ENCODE measurements at places on chromosomes 1 and 21.

GRCh38 chr1:218823291-218823900 lies 350.3 kb upstream of the LYPLAL1 start:
- no peaks in the 10 kb centered on the region for H3K4me1 ChIP-seq
- H3K4me3 ChIP-seq: no peak overlapping the region
- H3K27me3 ChIP-seq: peaks cover 9% of the 10 kb centered on the region

DNA sequence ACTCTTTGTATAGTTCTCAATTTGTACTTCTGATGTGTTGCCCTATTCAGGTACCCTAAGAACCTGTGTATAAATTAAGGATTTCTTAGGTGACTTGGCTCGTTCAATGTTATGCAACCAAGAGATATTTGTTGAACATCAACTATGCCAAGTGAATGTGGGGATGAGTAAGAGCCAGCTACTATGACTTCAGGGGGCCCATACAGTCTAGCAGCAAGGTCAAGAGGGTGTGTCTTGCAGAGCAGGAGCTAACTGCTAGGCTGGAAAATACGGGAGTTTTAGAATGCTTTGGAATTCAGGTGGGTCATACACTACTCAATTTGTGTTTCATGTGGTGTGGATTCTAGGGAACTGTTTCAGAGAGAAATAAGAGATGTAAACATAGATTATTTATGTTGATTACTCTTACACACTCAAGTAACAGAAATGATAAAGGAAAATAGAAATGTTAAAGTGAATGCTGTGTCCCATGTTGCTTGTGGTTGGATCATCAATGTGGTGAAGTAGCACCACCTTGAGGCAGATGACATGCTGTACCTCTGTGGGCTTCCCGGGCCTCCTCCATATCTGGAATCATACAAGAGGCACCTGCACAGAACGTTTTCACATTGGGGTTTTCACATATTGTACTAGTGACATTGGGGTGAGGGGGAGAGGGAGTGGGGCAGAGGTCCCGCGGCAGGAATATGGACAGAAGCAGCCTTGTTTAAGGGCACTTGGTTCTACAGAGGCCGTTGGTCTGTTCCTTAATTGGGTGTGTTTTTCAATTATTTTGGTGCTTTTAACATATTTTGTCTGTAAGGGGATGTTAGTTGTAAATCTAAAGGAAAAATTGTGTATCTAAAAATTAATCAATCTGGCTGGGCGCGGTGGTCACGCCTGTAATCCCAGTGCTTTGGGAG lies 12.4 kb downstream of the ARPC5 start:
- H3K27ac ChIP-seq: no peak overlapping the region
- peaks cover 24% of the 10 kb centered on the region for H3K4me1 ChIP-seq
- H3K36me3 ChIP-seq: peaks cover 17% of the 10 kb centered on the region

DNA sequence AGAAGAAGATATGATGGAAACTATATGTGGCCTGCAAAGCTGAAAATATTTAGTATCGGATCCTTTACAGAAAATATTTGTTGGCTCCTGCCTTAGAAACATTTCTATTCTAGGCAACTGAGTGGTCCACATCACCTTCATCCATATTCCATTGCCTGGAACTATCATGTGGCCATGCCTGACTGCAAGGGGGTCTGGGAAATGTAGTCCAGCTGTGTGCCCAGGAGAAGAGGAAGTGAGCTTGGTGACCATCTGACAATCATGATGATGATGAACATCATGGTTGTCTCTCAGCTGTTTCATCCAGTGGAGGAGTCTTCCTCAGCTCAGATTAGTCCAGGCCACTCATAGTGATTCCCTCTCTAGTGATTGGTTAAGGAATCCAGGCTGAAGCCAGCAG lies 61.8 kb upstream of the IFNLR1 start:
- peak; percentile 55 for ATAC-seq
- no peaks in the 10 kb centered on the region for H3K27me3 ChIP-seq
- peak overlapping the region; percentile 61 for H3K27ac ChIP-seq
- no peaks in the 10 kb centered on the region for H3K36me3 ChIP-seq

DNA sequence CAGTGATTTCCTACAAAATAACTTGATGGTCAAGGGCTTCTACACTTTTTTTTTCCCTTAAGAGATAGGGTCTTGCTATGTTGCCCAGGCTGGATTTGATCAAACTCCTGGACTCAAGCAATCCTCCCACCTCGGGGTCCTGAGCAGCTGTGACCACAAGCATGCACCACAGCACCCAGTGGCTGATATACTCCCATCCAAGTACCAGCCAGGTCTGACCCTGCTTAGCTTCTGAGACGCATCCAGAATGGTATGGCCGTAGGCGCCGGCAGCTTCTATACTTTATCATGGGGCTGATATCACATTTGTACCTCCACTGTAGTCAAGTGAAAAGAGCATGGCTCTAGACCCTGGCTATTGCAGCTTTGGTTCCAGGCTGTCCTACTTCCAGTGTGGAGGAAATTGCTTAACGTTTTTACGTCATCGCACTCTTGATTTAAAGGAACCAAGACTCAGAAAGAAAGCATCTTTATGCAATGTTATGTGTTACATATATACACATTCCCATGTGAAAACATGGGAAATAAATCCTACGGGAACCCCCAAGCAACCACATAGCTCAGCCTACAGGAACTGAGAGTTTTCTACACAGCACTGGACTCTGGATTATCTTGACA lies 39.5 kb downstream of the PDPN start:
- no peaks in the 10 kb centered on the region for H3K36me3 ChIP-seq
- no peak overlapping the region for H3K4me3 ChIP-seq
- H3K27me3 ChIP-seq: peaks cover 15% of the 10 kb centered on the region
- H3K27ac ChIP-seq: no peak overlapping the region
- ATAC-seq: no peak
- no peaks in the 10 kb centered on the region for H3K4me1 ChIP-seq

GRCh38 chr1:24567792-24568388 lies 12.0 kb downstream of the NCMAP start:
- H3K27ac ChIP-seq: peak overlapping the region; percentile 32
- no peak for ATAC-seq
- H3K4me1 ChIP-seq: peaks cover 24% of the 10 kb centered on the region
- no peaks in the 10 kb centered on the region for H3K27me3 ChIP-seq

DNA sequence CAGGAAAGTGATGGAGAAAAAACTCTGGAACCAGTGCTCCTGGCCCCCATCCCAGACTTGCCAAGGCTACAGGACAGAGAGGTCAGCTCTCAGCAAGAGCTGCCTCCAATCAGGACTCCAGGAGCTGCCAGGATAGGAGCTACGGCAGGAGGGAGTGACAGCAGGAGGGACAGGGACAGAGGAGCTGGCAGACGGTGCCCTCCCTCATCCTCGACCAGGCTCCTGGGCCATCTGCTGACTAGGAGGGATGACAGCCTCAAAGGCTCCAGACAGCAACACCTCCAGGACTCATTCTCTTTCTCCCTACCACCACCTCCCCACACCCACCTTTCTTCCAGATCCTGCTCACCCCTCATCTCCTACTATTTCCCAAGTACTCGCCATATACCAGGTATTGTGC lies 22.7 kb downstream of the DLGAP3 start:
- no peak overlapping the region for H3K27ac ChIP-seq
- ATAC-seq: no peak
- H3K36me3 ChIP-seq: no peaks in the 10 kb centered on the region
- peaks cover 7% of the 10 kb centered on the region for H3K27me3 ChIP-seq

GRCh38 chr1:172442404-172442803 lies 1.5 kb downstream of the PIGC start:
- no peak for ATAC-seq
- H3K36me3 ChIP-seq: peaks cover 38% of the 10 kb centered on the region
- peaks cover 48% of the 10 kb centered on the region for H3K4me1 ChIP-seq

DNA sequence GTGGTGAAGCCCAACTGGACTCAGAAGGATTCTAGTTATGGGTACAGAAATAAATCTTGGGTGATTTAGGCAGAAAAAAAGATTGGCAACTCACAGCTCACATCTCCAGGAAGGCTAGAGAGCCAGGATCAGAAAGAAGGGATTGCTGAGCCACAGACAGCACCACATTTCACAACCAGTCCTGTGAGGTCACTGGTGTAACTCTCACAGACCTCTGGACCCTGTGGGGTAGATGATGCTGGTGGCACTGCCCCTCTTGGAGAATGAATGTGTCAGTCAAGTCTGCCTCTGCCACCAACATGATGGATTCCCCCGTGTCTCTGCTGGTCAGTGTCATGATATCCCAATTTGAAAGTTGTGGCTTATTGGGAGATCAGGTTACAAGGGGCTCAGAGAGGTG lies 70.9 kb upstream of the HMCN1 start:
- H3K4me3 ChIP-seq: no peak overlapping the region
- no peak overlapping the region for H3K27ac ChIP-seq
- no peaks in the 10 kb centered on the region for H3K27me3 ChIP-seq
- no peaks in the 10 kb centered on the region for H3K36me3 ChIP-seq

DNA sequence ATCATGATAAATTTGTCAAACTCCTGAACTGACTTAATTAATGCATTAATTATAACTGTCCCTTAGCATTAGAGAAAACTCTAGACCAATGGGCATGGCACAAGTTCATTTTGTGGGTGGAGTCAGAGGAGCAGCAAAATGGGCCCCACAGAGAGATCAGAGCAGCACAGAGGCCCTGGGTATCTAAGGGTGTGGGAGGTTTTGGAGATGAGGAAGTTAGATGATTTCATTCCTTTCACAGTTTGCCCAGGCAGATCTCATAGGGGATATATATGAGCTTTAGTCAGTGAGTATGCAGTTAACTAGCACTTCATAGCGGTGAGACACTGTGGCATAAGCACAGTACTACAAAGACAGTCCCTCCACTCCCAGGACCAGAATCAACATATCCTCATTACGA lies 117.3 kb downstream of the MAB21L3 start:
- H3K4me3 ChIP-seq: no peak overlapping the region
- no peak overlapping the region for H3K27ac ChIP-seq
- peak; percentile 50 for ATAC-seq
- H3K4me1 ChIP-seq: peaks cover 49% of the 10 kb centered on the region
- no peaks in the 10 kb centered on the region for H3K36me3 ChIP-seq

DNA sequence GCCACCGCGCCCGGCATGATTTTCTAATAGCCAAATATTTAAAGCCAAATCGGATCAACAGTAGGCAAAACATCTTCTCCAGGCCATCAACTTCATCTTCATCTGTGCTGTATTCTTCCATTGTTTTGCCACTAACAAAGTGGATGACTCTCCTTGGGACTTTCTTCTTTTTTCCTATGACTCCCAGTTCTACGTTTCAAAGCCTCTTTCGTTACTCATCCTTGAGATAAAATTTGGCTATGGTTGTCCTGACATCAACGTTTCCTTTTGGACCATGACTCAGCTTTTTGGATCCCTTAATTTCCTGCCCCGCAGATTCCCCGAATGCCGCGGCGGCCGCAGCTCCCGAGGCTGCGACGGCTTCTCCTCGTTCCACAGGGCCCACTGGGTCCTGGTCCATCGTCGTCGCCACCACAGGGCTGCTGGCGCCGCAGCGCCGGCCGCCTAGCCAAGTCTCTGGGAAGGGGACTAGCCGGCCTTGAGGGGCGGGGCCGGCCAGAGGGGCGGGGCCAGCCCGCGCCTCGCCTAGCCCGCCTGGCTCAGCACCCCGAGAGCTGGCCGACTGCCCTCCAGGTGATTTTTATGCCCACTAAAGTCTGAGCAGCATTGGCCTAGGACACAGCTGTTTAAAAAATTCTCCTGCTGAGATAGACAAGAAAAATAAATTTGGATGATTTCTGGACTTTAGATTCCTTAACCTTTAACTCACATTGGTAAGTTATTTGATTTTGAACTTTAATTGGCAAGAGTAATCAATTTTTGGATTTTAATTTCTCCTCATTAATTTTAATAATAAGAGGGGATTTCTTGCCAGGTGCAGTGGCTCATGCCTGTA lies 93.9 kb downstream of the ADCY10 start:
- peak overlapping the region; percentile 80 for H3K4me3 ChIP-seq
- peak; percentile 72 for ATAC-seq
- H3K4me1 ChIP-seq: peaks cover 8% of the 10 kb centered on the region
- H3K36me3 ChIP-seq: peaks cover 11% of the 10 kb centered on the region
- H3K27ac ChIP-seq: peak overlapping the region; percentile 50

DNA sequence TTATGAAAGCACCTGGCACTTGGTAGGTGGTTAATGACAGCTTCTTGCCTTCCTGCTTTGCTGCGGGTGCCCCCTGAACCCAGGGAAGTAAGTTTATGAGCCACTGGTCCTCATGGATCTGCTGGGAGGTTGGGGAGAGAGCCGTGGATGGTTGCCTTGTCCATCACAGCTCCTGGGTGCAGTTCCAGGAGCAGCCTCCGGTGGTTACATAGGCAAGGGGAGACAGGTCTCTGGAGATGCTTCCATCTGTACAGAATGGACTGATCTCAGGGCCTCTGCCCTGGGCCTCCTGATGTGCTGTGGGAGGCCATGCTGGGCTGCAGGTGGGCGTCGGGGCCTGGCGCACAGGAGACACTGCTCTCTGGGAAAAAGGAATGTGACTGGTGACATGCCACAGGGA lies 31.6 kb upstream of the ARHGEF10L start:
- H3K36me3 ChIP-seq: no peaks in the 10 kb centered on the region
- no peak overlapping the region for H3K4me3 ChIP-seq
- no peaks in the 10 kb centered on the region for H3K27me3 ChIP-seq
- no peak overlapping the region for H3K27ac ChIP-seq
- ATAC-seq: no peak

DNA sequence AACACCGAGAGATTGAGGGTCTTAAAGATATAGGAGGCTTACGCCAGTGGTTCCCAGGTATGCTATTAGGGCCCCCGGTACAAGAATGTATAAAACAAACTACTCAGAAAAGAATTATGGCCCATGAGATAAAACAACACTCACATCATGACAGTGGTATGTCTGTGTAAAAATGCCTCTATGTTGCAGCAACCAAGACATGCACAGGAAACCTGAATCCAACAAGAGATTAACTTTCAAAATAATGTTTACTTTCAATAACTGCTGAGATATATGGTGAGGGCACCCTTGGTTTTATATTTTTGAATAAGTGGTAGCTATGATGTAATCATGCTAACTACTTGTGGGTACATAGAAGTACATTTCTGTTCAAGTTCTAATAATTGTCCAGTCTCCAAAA lies 74.9 kb downstream of the PUM1 start:
- H3K36me3 ChIP-seq: peaks cover 66% of the 10 kb centered on the region
- H3K4me1 ChIP-seq: peaks cover 45% of the 10 kb centered on the region
- H3K4me3 ChIP-seq: no peak overlapping the region
- ATAC-seq: no peak
- no peaks in the 10 kb centered on the region for H3K27me3 ChIP-seq
- no peak overlapping the region for H3K27ac ChIP-seq

DNA sequence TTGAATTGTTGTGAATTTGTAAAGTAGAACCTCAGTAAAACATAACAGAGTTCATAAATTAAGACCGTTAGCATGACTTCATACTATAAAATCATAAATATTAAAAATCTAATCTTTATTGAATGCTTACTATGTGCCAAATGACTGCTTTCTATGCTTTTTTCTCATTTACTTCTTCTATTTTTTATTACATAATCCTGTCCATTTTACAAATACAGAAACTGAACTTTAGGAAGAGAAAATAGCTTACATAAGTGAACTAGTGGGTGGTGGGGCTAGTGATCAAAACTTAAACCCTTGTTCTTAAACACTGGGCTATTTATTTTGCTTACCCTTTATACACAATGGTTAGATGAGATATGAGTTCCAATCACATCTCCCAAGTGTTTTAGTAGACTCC lies 122.3 kb downstream of the ZC3H11B start:
- no peak for ATAC-seq
- H3K4me3 ChIP-seq: no peak overlapping the region
- no peaks in the 10 kb centered on the region for H3K27me3 ChIP-seq
- no peak overlapping the region for H3K27ac ChIP-seq
